HAP-1 (cell line): ENCODE measurements at places on chromosomes 4 and X.

- peak; percentile 14 for DNase-seq
Observed at GRCh38 chrX:20664774-20665173, 398.1 kb upstream of the RPS6KA3 start.

DNA sequence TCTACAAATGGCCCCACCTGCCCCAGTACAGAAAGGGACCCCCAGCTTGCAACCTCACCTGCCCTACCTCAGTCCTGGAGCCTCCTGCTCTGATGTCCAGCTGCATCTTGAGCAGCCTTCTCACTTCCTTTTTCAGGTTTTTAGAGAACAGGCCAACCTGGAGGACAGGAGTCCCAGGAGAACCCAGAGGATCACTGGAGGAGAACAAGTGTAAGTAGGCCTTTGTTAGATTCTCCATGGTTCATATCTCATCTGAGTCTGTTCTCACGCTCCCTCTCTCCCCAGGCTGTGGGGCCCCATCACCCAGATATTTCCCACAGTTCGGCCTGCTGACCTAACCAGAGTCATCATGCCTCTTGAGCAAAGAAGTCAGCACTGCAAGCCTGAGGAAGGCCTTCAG lies 3.6 kb downstream of the MAGEA11 start:
- no peak for DNase-seq

GRCh38 chrX:42459735-42460134 lies 318.2 kb downstream of the PPP1R2C start:
- no peak for DNase-seq

DNA sequence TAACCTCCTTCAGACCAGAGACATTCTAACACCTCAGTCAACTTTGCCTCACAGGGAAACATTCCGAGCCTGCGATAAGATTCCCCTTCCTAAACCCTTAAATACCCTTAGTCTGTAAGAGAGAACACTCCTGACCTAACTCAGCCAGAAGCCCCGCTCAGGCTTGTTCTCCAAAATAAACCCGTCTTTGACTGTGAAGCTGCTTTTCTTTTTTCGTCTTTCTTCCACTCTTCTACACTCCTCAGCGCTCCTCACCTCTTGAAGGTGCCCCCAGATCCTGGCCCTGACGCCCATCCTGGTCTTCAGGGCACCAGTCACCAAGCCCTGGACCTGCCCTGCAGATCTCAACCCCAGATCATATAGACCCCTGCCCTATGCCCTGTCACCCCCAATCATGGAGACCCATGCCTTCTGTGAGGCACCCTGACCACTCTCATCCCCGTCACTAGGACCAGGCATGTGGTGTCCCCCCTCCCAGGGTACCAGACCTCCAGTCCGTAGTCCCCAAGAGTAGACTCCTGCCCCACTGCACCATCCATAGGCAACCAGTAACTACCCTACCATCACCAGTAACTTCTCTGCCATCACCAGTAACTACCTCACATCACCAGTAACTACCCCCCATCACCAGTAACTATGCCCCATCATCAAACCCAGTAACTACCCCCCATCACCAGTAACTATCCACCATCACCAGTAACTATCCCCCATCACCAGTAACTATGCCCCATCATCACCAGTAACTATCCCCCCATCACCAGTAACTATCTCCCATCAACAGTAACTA lies 3.5 kb downstream of the ASMTL start:
- no peak for DNase-seq

GRCh38 chr4:152094970-152095700 lies 334.3 kb upstream of the GATB start:
- DNase-seq = no peak

GRCh38 chr4:173420801-173421200 lies 21.9 kb upstream of the SCRG1 start:
- no peak for DNase-seq

- no peak for DNase-seq
Observed at GRCh38 chrX:19661961-19662360, 146.7 kb upstream of the MAP3K15 start.

- DNase-seq = peak; percentile 34
Observed at GRCh38 chrX:40734971-40735324, 394 bp downstream of the MED14 start.

DNA sequence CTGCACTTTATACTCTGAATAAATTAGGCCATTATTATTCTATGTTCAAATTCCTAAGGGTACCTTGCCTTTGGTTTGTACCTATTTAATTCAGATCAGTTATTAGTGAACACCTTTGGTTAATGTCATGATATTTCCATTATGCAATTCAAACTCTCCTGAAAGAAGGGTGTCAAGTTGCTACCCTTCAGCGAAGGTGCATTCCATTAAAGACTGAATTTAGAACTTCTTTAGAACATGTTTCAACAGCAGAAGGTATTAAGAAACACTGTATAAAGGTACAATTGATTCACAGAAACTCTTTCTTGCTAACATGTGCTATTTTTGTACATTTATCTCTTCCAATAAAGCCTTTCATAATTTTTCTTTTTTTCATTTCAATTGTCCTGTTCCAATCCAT lies 1545.4 kb upstream of the PCDH10 start:
- DNase-seq = no peak

DNA sequence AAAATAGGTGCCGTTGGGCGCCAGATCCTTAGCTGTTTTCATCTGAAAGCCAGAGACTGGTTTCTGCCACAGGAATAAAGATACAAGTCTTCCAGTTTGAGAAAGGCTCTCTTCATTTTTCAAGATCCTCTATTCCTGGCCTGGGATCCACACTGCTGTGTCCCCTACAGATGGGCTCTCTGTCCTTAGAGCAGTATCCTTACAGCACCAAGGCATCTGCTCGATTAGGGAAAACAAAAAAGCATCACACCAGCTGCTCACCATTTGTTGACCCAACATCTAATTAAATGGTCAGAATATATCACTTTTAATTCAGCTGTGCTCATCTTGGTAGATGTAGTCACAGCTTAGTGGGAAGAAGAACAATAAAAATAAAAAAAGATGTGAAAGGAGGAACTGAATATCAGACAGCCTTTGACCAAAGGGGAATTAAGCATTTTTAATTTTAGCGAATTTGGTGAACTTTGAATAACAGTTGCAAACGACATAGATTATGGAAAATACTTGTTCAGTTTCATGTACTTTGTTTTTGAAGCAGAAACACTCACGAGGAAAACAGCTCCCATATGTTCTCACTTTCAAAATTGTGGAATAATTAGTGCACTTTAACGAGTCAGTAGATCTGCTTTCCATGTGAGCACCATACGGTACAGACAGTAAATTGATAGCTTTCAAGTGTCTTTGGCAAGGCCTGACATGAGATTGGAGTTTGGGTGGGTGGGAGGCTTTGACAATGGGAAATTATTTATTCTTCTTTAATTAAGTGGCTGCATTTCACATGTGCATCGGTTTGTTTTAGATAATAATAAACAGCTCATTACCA lies 148.4 kb upstream of the CLNK start:
- no peak for DNase-seq

- DNase-seq = no peak
Observed at GRCh38 chr4:117692538-117692937, 341.7 kb upstream of the NDST3 start.

DNA sequence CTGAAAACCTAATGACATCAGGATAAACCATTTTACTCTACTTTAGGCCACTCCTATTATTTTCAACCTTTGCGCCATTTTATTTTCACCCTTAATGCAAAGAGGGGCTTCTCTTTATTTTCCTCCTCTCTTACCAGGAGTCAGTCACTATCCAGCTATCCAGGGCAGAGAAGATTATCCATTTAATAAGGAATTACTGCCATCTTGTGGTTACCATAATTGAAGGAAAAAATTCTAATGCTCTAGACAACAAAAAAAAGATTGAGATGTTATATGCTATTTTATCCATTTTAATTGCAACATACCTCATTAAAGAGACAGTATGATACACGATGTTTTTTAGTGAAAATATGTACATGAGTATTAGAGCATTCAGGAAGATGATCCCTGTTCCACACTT lies 514.5 kb upstream of the FAM241A start:
- peak; percentile 56 for DNase-seq

DNA sequence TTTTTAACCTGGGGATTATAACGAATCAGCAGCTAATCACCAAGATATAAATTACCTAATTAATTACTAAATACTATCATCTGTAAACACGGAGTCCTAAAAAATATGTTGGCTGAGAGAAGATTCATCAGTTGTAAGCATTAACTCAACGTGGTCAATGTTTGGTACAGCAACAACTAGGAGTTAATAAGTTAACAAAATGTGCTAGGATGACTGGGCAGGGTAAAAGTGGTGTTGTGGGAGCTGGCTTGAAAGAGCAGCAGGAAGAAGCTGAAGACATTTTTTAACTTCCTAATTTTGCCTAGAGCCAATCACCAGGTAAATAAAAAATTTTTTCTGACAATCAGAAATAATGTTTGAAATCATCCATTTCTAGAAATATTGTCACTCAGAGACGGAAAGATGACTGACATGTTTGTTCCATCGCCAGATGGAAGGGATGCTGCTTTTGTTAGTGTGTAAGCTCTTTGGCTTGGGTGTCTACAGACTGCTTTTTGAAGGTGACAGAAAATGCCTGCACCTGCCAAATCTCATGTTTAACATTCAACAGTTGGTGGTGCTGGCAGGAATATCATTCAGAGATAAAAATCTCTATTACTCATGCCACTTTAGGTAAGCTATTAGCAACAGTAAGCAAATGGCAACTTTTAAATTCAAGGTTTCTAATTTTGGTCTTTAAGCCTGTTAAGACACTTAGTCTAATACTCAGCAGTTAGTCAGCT lies 1126.9 kb downstream of the STPG2 start:
- no peak for DNase-seq

GRCh38 chr4:155629956-155630355 lies 36.7 kb upstream of the GUCY1A1 start:
- no peak for DNase-seq

GRCh38 chr4:42637867-42638266 lies 19.0 kb downstream of the ATP8A1 start:
- DNase-seq = no peak

DNA sequence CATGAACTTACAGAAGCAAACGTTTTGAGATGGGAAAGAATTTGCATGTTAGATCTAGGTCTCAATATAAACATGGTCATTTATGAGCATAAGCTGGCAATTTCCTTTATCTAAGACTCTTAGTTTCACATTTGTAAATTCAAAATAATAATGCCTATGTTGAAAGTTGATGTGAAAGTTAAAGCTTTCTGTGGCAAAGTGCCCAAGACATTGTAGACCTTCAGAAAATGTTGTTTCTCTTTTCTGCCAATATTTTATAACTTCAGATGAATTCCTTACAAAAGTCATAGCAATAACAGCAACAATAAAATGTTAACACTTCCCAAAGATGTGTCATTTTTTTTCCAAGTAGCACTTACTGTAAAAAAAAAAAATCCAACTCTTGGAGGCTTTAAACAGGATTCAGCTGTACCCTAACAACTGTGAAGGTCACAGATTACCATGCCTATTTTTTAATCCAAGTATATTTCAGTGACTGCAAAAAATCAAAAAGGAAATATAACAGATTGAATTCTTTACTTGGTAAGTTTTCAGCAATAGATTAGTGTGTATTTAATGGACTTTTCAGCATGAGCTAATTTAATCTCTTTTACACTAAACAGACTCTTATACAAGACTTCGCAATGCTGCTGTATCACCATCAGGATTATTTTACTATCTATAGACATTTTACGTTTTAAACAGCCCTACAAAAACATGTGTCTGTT lies 206.5 kb upstream of the PDE5A start:
- DNase-seq = no peak

GRCh38 chr4:128378668-128379067 lies 91.1 kb upstream of the PGRMC2 start:
- no peak for DNase-seq

DNA sequence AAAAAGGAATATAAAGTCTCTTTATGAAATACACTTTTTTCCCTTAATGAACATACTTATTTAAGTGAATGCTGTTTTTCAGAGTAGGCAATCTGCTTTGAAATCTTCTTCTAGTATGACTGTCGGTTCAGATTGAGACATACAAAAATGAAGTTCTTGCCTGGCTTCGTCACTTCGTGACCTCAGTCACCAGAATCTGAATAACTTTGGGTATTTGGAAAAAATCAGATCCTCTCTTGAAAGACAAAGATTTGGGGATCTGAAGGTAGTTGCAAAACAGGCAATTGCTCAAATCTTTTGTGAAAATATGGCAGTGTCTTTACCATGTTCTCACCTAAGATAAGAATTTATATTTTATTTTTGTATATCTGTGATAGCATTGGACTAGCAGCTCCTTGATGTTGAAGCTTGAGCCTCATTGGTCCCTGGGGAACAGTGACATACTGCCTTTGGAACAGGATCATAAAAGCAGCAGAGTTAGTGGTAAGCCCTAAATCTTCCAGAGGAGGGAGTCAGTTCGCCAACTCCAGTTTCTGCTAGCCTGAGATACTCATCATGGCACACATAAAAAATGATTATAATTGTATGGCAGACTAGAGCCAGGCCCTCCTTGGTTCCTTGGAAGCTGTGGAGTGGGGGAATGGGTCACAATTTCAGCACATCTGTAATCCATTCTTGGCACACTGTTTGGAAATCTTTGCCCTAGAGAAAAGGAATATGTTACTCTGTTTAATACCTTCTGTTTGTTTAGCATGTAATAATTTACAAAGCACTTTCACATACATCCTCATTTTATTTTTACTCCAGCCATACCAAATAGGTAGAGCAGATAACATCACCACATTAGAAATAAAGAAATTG lies 5.0 kb downstream of the ARFIP1 start:
- peak; percentile 48 for DNase-seq

DNA sequence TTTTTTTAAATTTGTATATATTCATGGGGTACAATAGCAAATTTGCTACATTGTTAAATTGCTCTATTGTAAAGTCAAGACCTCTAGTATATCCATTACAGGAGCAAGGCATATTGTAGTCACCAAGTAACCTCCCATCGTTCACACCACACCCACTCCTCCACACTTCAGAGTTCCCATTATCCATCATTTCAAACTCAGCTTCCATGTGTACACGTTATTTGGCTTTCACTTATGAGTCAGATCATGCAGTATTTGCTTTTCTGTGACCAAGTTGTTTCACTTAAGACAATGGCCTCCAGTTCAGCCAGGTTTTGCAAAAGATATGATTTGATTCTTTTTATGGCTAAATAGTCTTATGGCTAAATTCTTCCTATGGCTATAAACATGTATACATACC lies 2614.2 kb downstream of the PCDH7 start:
- DNase-seq = no peak

GRCh38 chr4:150419939-150420338 lies 162.0 kb upstream of the MAB21L2 start:
- DNase-seq = no peak

DNA sequence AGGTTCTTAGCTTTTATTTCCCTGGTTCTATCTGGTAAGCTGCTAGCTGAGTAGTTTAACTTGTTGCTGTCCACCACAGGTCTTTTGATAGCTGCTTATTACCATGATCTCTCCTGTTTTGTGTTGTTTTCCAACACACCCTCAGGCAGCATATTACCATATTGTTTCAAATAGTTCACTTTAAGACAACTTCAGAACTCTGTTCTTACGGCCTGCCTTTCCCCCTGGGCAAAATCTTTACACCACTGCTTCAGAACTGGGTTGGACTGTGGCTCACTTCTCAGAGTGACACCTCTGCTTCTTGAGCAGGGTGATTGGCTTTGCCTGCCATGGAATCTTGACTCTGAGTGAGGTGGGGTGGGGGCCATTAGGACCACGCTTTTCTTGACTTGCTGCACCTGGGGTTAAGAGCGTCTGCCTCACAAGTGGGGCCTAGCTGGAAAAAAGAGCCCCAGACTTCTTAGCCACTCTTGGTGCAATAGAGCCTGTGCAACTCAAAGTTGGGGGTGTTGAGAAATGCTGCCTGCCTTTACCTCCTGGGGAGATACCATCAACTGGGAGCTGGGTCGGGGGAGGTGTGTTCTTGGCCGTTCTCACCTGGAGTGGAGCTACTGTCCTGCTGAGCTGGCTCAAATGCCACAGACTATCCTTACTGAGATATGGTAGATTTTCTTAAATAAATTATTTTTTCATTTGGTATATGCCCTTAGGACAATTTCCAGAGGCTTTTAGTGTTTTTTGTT lies 23.4 kb downstream of the USP9X start:
- peak; percentile 44 for DNase-seq
